ENCODE measurements at places on chromosomes 4 and X. TPM values are rescaled to one million over a fixed set of nuclear protein-coding genes. Genes with fewer than 3 reads are reported as not detected.

The CCDC158 gene
- 1.8 TPM for total RNA-seq

The SRPX gene
- total RNA-seq = 73.2 TPM

The MAGEB17 gene
- 1.7 TPM for total RNA-seq

The RELL1 gene
- total RNA-seq = 44.4 TPM

The GLOD5 gene
- total RNA-seq = not detected

DNA sequence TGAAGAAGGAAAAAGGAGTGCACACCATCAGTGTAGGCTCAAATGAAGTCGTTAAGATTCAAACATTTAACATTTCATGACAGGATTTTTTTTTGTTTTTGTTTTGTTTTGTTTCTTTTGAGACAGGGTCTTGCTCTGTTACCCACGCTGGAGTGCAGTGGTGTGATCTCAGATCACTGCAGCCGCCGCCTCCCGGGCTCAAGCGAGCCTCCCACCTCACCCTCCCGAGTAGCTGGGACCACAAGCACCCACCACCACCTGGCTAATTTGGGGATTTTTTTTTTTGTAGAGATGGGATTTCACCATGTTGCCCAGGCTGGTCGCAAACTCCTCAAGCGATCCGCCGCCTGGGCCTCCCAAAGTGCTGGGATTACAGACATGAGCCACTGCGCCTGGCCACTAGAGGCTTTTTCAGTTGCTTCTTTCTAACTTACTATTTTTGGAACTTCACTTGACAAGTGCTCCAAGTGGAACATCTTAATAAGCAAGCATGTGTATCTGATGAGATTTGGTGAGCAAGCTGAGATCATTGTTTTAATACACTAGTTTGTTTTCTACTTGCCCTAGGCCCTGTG is 78.9 kb upstream of the CNKSR2 start:
- DNase-seq = no peak

DNA sequence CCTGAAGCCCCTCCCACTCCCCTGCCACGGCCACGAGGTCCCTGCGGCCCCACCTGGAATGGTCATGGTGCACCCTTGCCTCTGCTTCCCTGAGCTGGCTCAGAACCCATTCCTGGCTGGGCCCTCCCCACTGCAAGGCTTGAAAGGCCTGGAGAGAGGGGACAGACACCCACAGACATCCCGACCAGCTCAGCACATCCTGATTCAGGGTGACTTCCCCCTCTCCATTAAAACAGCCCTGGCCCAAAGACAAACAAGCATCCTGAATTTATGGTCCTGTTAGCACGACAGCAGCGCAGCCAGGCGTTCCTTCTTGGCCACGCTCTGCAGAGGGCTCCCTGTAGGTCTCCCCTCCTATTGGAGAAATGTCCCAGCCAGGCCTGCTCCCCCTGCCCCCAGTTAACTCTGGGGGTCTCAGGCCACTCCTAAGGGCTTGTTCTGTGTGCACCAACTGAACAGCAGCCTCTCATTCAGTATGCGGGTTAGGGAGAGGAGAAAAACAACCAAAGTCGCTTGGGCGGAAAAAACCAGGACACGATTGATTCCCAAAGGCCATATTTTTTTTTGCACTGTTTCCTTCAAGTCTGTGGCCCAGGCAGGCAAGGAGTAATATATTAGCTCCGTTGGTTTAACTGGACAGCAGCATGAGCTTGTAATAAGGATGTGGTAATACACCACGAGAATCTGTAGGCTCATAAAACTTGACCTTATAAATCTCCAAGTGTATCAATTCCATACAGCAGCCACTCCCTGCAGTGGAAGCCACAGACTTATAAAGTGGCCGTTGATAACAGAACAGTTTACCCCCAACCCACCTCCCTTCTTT is 106.7 kb upstream of the MSX1 start:
- DNase-seq = no peak

- no peak for DNase-seq
These were observed 129.4 kb upstream of the ARSJ start for GRCh38 chr4:114108869-114109268.

DNA sequence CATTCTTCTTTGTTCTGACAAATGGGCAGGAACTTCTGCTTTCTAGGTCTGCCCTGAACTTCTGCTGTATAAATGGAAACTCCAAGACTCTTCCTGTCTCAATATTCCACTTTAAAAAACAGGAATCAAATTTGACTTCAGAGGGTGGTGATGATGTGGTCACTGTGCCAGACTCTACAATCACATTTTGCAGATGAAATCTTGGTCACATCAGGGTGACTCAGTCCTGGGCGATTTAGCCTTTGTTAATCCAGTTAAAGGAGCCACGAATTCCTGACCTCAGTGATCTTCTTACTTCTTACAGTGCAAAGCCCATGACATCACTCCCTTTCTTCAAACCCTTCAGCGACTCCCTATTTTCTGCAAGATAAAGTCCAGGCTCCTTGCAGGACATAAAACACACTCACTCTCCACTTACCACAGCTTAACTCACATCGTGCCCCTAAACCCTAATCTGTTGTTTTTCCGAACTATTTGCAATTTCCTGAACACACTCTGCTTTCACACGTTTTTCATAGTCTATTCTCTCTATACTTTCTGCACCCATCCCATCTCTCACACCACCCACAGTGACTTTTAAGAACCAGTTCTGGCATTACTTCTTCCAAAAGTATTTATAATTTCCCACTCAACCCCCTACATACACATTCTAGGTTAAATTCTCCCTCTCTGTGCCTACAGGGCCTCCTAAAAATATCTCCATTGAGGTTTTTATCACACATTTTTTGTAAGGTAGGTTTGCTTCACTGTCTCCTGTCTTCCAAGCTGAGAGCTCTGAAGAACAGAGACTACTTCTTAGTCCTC is 11.1 kb downstream of the GASK1B start:
- DNase-seq = no peak

DNA sequence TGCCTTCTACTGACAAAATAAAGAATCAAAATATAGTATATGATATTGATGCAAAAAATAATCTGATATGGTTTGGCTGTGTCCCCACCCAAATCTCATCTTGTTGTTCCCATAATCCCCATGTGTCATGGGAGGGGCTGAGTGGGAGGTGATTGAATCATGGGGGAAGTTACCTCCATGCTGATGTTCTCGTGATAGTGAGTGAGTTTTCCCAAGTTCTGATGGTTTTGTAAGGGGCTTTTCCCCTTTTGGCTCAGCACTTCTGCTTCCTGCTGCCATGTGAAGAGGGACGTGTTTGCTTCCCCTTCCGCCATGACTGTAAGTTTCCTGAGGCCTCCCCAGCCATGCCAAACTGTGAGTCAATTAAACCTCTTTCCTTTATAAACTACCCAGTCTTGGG is 70.2 kb downstream of the TMEM165 start:
- no peak for DNase-seq

GRCh38 chr4:23337292-23337691 is 552.6 kb downstream of the PPARGC1A start:
- DNase-seq = no peak

DNA sequence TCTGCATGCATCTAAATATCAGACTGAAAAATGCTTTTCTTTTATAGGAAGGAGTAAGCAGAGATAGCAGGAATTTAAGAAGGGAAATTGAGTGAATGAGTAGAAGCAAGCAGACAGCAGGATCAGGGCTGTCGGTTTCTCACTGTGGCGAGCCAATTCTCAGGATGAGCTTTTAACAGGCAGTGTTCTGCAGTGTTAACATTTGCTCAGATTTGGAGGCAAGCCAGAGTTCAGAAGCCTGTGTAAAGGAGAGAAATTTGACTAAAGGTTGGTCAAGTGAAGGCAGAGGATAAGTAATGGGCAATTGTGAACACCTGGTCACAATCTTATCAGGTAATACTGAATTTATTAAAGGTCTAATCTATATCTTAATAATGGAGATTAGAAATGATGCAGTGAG is 133.3 kb upstream of the MAGEB16 start:
- no peak for DNase-seq

GRCh38 chrX:98409867-98410266 is 1526.2 kb downstream of the RPA4 start:
- DNase-seq = no peak
